ENCODE measurements at places on chromosomes 2 and 18.

- DNase-seq, result no peak
Measured at GRCh38 chr18:47560723-47561715, 309.6 kb upstream of the SKOR2 start.

DNA sequence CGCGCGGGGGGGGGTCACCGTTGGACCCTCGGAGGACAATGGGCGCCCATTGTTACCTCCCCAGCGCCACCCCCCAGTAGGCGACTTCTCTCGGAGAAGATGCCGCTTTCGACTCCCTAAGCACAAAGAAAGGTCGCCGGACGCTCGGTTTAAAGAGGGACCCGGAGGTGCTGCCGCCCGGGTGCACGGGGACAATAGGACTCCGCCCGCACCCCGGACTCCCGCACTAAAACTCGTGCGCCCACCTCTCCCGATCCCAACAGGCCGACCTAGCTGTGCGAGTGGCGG lies 318 bp upstream of the CDC42EP3 start:
- DNase-seq, result no peak

DNA sequence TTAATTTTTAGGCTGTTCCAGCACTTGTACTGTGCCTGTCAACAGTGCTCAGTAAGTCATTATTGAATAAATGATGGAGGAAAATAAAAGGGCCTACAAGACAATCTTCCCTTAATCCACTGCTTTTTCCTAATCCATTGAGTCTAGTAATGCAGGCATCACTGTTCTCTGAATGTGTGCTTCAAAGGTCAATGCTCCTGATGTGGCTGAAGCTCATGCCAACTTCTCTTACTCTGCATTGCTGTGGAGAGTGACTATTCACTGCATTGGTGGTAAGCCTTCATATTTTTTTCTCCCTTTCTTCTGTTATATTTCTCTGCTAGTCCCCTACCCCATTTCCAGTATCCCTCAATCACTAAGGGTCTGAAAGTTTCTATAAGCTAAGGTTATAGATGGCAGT lies 31.9 kb upstream of the MYO1B start:
- no peak for DNase-seq

- DNase-seq, result no peak
Measured at GRCh38 chr2:121791290-121791689, 35.8 kb downstream of the TSN start.

DNA sequence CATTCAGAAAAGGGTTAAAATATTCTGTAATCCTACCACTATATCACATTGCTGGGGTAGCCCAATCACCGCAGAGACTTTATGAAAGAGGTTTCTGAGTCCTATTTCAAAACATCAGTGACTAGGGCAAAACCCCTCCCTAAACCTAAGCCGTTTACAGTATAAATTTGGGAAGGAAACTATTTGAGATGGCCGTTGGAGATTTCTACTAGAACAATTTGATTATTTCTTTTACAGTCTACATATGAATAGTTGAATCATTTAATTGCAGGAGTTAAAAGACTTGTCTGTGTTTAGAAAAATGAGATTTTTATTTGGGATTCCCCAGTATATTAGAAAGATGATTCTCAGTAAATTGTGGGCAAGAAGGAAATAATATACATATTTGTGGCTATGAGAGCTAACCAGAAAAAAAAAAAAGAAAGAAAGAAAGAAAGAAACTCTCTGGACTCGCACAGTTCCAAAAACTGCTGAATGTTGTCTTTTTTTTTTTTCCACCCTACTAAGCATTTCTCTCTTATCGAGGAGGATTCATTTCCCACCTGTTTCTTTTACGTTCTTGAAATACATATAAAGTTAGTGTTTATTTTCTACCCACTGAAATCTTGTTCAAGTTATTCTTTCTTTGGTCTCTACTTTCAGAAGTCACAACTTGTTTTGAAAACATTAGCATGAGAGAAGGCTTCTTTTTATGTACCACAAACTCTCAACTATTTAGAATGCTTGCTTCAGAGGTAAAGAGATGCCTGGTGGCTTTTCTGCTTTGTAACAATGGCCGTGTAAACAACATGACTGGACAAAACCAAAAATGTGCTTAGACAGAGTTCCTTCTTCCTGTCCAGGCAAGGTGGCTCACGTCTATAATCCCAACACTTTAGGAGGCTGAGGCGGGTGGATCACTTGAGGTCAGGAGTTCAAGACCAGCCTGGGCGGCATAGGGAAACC lies 65.9 kb downstream of the BCL2 start:
- peak; percentile 57 for DNase-seq

DNA sequence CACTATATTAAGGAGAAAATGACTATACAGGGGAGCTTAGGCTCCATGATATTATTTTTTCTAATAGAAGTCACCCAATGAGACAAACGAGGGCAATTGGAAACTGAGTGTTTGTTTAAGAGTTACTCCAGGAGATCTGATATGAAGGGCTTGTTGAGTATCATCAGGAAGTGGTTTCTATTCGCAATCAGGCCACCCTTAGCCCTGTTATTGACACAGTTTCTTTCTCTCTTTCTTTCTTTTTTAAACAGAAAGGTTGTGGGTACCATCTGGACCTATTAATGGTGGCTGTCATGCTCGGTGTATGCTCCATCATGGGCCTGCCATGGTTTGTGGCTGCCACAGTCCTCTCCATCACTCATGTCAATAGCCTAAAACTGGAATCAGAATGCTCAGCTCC lies 117.3 kb downstream of the DPP4 start:
- DNase-seq, result no peak

DNA sequence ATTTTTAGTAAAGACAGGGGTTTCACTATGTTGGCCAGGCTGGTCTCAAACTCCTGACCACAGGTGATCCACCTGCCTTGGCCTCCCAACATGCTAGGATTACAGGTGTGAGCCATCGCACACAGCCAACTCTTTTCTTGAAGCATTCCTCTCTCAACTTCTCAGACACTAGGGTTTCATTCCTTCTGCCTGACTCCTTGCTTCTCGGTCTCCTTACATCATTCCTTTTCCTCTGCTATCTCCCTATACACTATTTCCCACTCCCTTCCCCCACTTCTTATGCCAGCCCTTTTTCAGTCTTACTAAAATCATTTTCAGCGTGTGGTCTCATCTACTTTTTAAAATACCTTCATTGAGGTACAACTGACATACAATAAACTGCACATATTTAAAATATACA lies 6.1 kb downstream of the SOS1 start:
- DNase-seq, result no peak

DNA sequence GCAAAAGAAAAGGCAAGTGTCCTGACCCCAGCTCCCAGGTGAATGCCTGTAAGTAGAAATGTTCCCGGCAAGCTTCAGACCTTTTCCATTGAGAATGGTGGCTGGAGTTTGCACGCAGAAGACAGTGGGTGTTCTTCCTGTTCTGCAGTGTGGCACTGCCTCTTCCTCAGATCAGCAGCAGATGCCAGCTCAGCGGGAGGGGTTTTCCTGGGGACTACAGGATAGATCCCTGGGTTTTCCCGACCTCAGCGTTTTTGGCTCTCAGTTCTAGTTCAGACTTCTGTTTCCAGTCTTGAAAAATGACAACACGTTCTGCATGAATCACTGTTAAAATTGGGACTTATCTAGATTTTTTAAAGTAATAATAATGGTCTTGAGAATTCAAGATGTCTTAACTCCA lies 39.2 kb downstream of the GRHL1 start:
- DNase-seq, result no peak

GRCh38 chr2:171655586-171655985 lies 31.7 kb upstream of the DYNC1I2 start:
- no peak for DNase-seq

DNA sequence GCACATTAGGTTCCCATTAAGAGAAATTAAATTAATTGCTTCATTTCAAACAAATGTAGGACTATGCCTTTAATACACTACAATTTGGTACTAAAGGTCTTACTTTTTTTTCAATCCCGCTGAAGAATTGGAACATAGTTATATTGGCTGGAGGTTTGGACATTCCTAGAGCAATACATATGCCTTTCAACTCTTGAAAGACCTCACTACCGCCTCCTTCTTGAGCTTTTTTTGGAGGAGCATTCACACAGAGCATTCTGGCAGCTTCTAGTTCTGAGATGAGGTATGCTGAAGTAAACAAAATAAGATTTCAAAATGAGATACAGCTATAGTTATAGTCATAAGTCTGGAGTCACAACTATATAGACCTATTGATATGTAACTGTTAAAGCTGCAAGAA lies 10.9 kb downstream of the FAM98A start:
- DNase-seq, result no peak

DNA sequence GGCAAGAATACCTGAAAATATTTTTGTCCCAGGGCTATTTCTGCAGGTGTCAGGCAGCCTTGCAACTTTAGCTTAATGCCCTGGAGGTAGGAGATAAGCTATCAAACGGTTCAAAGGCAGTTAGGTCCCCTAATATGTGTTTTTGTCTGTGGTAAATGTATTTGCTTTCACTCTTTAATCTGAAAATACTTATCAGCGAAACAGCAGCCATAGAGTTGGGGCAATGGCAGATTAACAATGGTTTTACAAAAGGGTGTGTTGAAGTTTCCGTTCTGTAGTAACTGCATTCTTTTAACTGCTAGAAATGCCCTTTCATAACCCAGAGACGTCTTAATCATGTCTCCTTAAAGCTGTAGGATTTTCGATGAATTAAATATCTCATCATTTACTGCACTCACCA lies 265.0 kb upstream of the TRIB2 start:
- DNase-seq, result no peak

GRCh38 chr2:72128843-72129227 lies 18.8 kb downstream of the CYP26B1 start:
- no peak for DNase-seq

DNA sequence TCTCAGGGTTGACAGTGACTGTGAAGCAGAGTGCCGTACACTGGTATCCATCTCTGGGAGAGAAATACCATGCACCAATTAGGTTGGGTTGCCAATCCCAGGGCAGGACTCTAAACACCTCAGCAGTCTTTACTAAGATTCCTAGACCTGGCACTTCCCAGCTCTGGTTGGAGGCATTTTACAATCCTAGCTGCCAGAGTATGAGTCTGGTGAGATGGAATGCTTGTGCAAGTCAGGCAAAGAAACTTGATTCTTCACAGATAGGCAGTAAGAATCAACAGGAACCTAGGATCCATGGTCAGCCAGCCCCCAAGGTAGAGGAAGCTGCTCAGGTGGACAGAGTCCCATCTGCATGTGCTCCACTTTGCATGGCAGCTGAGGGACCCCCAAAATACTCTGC lies 6.0 kb upstream of the UGT1A5 start:
- peak; percentile 38 for DNase-seq

GRCh38 chr2:24021122-24021998 lies 11.5 kb downstream of the MFSD2B start:
- peak; percentile 29 for DNase-seq

DNA sequence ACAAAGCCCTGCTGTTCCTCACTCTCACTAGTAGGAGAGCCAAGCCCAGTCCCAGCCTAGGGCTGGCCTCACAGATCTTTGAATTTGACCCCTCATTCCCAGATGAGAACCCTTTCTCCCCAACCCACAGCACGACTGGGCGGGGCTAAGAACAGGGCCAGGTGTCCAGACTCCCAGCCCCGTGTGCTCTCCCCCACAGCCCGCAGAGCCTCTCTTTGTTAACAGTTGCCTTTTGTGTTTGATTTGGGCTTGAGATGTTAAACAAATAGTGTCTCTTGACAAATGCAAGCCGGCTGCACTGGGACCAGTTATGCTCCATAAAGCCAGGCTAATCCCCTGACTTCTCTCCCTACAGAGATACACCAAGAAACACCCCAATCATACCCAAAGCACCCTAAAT lies 4.7 kb upstream of the KCNK3 start:
- no peak for DNase-seq

DNA sequence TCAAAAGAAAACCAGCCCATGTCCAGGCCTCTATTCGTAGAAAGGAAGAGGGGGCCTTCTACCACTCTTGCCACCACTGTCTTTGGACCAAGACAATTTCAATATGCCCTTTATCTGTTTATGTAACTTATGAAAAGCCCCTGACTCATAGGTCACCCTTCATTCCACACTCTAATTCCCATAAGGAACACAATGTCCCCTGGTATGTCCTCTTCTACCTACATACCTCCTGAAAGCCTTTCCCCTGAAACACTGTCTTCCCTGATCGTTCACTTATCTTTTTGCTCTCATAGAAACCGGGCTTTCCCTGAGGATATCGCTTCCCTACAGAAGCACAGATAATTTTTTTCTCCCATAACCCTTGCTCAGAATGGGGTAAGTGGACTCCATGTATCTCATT lies 13.3 kb downstream of the EIF2AK3 start:
- no peak for DNase-seq

DNA sequence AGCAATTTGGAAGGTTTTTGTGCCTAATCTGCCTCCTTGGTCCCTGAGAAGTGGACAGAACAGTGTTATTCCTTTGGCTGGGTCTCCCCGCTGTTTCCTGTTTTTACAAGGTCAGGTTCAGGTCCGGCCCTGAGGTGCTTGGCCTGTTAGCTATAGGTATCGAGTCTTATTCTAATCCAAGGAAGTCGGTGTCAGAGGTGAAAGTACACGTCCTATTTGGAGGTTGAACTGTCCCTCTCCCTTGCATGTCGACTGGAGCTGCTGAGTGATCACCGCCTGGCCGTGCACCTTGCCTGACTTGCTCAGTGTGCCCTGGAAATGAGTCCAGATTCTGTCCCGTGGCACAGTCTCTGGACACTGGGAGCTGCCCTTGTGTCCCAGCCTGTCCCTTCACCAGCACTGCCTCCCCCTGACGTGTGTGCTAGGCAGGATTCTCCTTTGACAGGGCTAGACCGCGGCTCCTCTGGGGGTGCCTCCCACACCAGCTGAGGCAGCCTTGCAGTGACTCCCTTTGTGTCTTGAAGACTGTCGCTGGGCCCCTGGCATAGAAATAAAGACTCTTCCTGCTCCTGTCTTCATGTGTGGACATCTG lies 65.7 kb upstream of the RBM44 start:
- DNase-seq, result peak; percentile 22

GRCh38 chr2:111165084-111165483 lies 44.4 kb downstream of the BCL2L11 start:
- DNase-seq, result no peak

DNA sequence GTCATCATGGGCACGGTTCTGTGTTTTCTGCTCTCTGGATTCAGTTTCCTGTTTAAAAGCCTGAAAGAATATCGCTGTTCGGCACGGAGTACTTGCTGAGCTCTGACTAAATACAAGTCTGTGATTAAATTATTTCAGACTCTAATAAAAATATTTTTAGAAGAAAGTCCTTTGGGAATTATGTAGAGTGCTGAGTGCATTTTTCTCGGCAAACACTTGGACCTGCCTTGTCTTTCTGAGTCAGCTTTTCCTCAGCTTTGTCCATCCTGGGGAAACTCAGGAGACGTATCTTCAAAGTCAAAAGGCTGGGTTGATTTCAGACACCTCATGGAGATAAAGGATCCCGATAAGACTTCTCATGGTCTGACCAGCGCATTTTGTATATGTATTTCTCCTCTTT lies 45.9 kb downstream of the IL1R2 start:
- DNase-seq, result peak; percentile 61

DNA sequence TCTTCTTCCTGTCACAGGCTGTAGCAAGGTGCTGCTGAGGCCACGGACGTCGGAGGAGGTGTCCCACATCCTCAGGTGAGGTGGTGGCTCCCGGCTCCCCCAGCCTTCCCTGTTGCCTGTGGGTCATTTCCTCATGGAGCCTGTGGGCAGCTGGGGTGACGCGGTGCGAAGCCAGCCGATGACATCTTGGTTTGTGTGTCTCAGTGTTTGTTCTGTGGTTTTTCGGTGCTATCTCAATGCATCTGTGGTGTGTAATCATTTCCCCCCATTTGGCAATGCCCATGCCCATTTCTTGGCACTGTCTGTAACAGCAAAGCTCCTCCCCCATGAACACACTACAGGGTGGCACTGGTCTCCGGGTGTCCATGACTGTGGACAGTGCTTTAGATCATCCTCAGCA lies 6.6 kb downstream of the D2HGDH start:
- DNase-seq, result no peak

GRCh38 chr18:21386523-21387240 lies 144.7 kb downstream of the GREB1L start:
- DNase-seq, result no peak
